KG1 (cell line): ENCODE measurements at places on chromosomes 12 and 14.

GRCh38 chr12:53751336-53752191 lies at the start of gene CISTR:
CISTR (minus strand) TSS chr12:53751979.
- DNase-seq: no peak

DNA sequence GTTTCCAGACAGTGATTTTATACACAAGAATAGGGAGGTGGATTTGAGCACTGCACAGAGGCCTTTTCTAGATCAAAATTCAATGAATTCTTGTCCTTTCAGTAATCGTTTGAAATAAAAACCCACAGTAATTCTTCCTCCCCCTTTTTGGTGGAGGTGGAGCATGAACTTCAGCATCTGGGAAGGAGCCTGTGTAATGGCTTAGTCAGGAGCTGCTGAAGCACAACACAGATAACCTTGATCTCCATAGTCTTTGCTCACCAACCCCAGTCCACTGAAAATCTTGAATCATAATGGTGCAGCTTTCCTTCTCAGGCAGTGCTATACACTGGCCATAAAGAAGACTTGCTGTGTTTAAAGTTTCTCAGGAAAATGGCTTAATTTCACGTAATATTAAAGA lies 6.4 kb upstream of the TBPL2 start:
- no peak for DNase-seq

- no peak for DNase-seq
Measured at GRCh38 chr12:96194576-96194889, 358 bp downstream of the ELK3 start.

GRCh38 chr12:110349514-110350151 lies 53.9 kb downstream of the ANAPC7 start:
- DNase-seq: peak; percentile 72

GRCh38 chr12:64610079-64610659 lies at the start of gene RASSF3:
RASSF3 (plus strand) TSS chr12:64610495; CDS start chr12:64610633, 138 bp downstream.
- DNase-seq: no peak

GRCh38 chr14:99699085-99699760 lies 15.1 kb downstream of the CYP46A1 start:
- DNase-seq: no peak

GRCh38 chr12:42933461-42934081 lies 344.0 kb upstream of the PRICKLE1 start:
- no peak for DNase-seq

GRCh38 chr14:105078294-105078693 lies 13.1 kb upstream of the GPR132 start:
- no peak for DNase-seq

- DNase-seq: no peak
Measured at GRCh38 chr12:105799103-105799502, 339.7 kb downstream of the NUAK1 start.

GRCh38 chr12:110860833-110861296 lies 14.1 kb downstream of the CCDC63 start:
- DNase-seq: peak; percentile 69

DNA sequence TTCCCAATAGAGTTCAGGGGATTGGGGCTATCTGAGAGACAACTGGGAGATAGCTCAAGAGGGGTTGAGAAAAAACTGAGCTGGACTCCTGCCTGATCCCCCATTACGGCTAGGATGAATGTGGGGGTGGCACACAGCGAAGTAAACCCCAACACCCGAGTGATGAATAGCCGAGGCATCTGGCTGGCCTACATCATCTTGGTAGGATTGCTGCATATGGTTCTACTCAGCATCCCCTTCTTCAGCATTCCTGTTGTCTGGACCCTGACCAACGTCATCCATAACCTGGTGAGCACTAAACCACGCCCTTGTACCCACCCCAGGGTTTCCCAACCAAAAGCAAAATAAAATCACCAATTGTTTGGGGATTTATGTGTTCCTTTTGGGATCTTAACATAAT lies 1.0 kb downstream of the ORMDL2 start:
- no peak for DNase-seq

DNA sequence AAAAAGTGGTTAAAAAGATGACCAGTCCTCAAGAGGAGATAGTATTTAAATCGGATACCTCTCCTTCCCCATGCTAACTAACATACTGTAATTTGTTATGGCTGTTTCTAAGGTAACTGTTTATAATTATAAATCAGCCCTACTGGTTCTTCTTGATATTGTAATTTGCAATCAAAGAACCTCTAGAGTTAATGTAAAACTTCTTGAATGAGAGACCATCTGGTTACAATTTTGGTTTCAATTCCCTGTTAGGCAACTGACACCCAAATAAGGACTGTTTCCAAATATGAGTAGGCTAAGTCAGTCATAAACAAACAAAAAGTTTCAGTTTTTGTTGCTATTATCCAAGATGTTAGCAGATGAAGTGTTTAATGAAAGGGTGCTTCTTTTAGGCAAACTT lies 120.2 kb upstream of the DNM1L start:
- no peak for DNase-seq

DNA sequence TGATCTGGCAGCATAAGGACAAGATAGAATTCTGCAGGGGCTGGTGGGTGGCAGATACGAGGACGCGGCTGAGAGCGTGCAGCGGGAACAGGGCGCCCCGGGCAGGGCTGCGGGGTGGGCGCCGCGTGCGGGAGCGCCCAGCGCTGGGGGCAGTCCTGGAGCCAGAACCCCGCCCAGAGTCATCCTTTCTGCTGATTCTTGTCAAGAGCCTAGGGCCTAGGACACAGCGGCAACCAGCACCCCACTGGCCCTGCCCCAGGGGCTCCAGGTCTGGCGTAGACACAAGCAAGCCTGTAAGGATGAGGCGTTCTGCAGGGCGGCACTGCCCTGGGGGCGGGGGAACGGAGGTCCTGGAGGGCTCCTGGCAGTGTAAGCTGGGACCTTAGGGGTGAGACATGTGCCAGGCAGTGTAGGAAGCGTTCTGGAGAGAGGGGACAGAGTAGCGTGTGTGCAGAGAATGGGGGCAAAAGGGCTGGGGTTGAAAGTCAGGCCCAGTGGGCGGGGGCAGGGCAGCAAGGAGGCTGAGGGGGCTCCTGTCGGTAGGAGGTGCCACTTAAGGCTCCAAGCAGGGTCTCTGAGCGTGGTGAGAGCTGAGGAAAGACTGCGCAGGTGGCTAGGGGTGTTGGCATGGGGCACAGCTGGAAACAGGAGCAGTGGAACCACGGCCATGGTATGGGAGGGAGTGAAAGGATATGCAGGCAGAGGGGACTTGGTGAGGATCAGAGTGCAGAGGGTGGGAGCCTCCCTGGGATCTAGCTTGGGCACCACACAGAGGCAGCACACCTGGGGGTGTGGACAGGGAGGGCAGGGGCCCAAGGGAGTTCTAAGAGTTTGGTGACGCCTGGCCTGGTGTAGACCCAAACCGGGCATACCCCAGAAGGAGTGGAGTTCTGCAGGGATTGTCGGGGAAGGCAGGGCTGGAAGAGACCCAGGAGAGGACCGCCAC lies 845 bp upstream of the AHNAK2 start:
- DNase-seq: no peak

DNA sequence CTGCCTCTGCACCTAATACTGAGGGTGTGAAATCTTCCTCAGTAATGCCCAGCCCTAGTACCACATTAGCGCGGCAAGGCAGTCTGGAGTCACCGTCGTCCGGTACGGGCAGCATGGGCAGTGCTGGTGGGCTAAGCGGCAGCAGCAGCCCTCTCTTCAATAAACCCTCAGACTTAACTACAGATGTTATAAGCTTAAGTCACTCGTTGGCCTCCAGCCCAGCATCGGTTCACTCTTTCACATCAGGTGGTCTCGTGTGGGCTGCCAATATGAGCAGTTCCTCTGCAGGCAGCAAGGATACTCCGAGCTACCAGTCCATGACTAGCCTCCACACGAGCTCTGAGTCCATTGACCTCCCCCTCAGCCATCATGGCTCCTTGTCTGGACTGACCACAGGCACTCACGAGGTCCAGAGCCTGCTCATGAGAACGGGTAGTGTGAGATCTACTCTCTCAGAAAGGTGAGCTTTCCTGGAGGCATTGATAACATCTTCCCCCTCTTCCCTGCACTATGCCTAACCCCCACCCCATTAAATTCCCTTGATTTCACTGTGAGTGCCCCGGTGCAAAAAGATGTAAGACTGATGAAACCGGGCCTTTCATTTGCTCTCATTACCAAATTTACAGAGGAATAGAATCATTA lies 291.4 kb downstream of the NAV3 start:
- no peak for DNase-seq

- DNase-seq: no peak
Measured at GRCh38 chr14:76194327-76194726, 42.6 kb downstream of the GPATCH2L start.

- no peak for DNase-seq
Measured at GRCh38 chr12:75960086-75960910, 71.3 kb downstream of the PHLDA1 start.

- no peak for DNase-seq
Measured at GRCh38 chr14:96162741-96163140, 41.9 kb upstream of the BDKRB2 start.

DNA sequence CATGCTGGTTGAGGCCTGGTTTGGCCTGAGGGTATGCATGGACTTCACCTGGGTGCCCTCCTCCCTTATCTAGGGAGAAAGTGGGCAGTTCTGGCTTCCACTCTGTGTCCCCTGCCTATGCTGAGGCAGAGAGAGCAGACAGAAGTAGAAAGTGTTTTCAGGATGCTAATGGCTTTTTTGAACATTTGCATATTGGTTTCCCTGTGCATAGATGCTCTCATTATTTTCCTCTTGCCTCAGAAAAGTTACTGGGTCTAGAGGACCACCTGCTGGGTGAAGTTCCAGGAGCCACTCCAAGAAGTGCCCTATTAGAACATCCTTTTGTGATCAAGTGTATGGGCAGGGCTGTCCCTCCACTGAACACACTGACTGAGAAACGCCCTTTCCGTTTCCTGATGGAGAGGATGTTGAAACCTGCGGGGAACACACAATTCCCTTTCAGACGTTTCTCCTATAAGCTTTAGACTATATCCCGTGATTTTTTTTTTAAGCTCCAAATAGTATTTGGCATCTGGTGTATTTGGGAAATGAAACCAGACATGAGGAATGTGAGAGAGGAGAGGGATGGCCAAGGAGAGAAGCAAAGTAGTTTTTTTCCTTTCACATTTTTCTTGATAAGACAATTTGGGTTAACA lies 66.6 kb downstream of the DAAM1 start:
- DNase-seq: no peak

GRCh38 chr12:31315044-31315715 lies 10.8 kb downstream of the SINHCAF start:
- no peak for DNase-seq

DNA sequence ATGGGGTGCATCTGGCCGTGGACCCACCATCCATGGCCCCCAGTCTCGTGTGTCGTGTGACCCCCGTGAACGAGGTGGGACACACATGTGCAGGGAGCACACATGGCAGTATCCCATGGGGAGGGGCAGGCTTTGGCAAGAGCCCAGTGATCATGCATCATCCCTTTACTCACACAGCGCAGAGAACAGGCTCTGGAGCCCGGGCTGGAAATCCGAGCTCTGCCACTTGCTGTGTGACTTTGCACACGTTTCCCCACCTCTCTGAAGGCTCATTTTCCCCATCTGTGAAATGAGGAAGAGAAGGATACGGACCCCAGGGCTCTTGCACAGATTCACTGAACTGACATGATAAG lies 119.9 kb downstream of the PHETA1 start:
- DNase-seq: no peak

- no peak for DNase-seq
Measured at GRCh38 chr12:121277374-121277759, 19.1 kb downstream of the CAMKK2 start.

DNA sequence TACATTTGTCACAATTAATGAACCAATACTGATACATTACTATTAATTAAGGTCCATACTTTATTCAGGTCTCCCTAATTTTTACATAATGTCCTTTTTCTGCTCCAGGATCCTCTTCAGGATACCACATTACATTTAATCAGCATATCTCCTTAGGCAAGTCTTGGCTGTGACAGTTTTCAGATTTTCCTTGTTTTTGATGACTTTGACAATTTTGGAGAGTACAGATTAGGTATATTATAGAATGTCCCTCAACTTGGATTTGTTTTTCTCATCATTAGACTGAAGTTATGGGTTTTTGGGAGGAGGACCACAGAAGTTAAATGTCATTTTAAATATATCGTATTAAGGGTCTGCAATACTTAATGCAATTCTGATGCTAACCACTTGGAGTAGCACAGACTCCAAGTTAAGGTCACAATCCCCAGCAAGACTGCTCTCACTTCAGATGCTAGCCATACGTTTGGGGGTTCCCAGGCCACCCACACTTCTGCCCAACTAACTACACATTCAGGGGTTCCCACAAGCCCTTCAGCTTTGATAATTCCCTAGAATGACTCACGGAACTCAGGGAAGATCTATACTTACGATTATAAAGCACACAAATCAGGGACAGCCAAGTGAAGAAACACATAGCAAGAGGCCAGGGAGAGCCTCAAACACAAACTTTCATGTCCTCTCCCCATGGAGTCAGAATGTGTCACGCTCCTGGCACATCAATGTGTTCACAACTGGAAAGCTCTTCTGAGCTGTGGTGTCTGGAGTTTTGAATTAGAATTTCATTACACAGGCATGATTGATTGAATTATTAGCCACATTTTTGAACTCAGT lies 17.0 kb upstream of the NUBPL start:
- DNase-seq: no peak

GRCh38 chr14:94217116-94217515 lies 43.0 kb downstream of the PPP4R4 start:
- DNase-seq: no peak

DNA sequence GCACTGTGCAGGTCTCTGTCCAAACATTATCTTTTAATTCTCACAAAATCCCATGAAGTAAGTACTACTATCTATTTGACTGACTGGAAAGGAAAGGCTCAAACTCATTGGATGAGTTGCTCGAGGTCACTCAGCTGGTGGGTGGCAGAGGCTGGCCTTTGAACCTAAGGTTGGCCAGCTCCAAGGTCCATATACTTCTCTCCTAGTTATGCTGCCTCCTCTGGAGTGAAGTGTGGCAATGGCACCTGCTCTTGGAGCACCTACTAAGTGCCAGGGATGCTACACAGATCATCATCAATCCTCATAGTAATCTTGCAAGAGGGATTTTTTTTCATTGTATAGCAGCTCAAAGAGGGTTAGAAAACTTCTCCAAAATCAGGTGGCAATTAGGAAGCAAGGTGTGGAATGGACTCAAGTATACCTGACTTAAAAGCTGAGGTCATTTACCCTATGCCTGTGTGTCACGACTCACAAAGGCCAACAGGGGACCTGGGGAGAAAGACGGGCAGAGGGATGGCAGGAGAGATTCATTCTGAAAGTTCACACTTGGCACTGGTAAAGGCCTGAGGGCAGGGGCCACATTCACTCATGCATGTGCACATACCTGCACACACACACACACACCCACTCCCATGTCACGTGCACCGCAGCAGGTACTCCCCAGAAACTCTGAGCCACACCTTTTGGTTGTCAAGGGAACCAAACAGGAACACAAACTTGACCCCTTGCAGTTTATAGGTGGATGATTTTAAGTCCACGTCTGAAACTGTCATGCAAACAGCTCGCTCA lies 146.4 kb downstream of the FOXN3 start:
- no peak for DNase-seq

- DNase-seq: peak; percentile 17
Measured at GRCh38 chr12:111304642-111305071, 64.2 kb downstream of the PHETA1 start.

DNA sequence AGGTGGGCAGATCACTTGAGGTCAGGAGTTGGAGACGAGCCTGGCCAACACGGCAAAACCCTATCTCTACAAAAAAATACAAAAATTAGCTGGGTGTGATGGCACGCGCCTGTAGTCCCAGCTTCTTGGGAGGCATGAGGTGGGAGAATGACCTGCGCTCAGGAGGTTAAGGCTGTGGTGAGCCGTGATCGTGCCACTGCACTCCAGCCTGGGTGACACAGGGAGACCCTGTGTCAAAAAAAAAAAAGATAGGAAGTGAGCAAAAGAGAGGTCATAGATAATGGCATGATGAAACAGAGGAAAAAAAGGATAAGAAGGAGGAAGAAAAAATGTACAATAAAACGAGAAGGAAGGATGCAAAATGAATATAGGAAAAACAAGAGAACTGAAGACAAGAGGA lies 159.5 kb downstream of the ETV6 start:
- no peak for DNase-seq
